ENCODE measurements at places on chromosomes 1 and 21.

- peak; percentile 21 for DNase-seq
Measured at GRCh38 chr1:77489910-77490309, 192.5 kb downstream of the ZZZ3 start.

DNA sequence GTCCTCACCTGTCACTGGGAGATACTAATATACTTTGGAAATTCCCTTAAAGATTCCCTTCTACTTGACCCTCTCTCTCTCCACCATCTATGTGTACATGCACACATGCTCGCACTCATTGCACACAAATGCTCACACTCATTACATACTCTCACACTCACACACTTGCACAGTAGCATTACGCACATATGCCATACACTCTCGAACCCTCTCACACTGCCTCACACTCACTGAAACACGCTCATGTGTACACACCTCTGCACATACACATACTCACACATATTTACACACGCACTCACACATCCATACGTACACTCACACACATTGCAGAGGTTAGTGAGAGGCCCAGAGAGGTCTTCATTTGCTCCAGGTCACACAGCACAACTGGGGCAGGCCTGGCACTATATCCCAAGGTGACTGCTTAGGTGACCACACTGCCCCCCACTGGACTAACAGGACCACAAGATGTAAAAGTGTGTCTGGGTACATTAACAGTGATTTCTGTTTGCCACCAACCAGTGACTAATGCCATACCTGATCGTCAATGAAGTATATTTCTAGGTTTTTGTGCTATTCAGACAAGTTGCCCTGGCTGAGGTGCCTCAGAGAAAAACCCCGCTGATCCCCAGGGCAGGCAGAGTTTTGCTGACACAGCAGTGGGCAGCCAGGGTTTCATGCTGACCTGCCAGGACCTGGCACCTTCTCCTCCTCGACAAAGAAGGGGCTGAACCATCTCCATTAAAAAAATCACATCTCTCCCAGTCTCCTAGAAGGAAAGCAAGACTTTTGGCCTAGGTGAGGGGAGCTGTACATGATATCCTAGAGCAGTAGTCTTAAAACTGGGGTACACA lies 28.5 kb upstream of the CAMK1G start:
- DNase-seq, result no peak

GRCh38 chr1:95953015-95953414 lies 719.0 kb downstream of the RWDD3 start:
- DNase-seq, result peak; percentile 28

- no peak for DNase-seq
Measured at GRCh38 chr1:224718470-224719053, 102.4 kb downstream of the CNIH3 start.

DNA sequence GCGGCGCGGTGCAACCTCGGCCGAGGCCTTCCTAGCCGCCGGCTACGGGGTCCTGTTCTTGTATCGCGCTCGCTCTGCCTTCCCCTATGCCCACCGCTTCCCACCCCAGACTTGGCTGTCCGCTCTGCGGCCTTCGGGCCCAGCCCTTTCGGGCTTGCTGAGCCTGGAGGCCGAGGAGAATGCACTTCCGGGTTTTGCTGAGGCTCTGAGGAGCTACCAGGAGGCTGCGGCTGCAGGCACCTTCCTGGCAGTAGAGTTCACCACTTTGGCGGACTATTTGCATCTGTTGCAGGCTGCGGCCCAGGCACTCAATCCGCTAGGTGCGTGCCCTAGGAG lies 379 bp downstream of the PPCS start:
- no peak for DNase-seq

GRCh38 chr1:229349463-229350385 lies 6.9 kb upstream of the CCSAP start:
- no peak for DNase-seq

DNA sequence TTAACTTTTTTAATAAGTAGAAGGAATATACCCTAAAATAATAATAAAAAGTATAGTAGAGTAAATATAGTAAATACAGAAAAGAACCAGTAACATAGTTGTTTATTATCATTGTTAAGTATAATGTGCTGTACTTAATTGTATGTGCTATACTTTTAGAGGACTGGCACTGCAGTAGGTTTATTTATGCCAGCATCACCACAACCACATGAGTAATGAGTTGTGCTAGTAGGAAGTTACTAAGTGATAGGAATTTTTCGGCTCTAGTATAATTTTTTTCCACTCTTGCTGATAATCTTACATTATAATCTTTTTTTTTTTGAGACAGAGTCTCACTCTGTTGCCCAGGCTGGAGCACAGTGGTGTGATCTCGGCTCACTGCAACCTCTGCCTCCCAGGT lies 71.6 kb downstream of the IVNS1ABP start:
- DNase-seq, result no peak

- DNase-seq, result no peak
Measured at GRCh38 chr1:62595647-62596046, 1.7 kb upstream of the ANGPTL3 start.

- DNase-seq, result no peak
Measured at GRCh38 chr1:56106531-56107274, 472.7 kb downstream of the PLPP3 start.

DNA sequence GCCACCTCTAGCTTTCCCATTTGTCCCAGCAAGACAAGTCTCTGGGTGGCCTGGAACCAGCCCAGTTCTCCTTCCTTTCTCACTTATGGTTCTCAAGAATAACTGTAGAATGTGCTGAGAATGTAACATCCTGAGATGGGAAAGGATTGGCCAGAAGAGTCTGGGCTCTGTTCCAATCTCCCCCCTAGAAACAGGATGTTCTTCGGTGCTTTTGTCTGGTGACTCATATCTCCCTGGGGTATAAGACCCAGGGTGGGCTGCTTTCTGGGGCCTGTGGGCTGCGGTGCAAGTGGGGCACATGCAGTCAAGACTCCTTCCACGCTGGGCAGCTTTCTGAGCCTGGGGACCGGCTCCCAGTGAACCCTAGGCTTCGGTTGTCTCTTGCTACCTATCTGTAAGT lies 251.2 kb upstream of the POU3F1 start:
- no peak for DNase-seq

- no peak for DNase-seq
Measured at GRCh38 chr1:59556802-59557548, 257.8 kb upstream of the HOOK1 start.

- no peak for DNase-seq
Measured at GRCh38 chr1:180862305-180862704, 50.4 kb upstream of the KIAA1614 start.

- DNase-seq, result peak; percentile 66
Measured at GRCh38 chr1:9890224-9890731, 19.8 kb downstream of the CTNNBIP1 start.

- DNase-seq, result no peak
Measured at GRCh38 chr1:33335020-33335419, 14.1 kb upstream of the A3GALT2 start.

DNA sequence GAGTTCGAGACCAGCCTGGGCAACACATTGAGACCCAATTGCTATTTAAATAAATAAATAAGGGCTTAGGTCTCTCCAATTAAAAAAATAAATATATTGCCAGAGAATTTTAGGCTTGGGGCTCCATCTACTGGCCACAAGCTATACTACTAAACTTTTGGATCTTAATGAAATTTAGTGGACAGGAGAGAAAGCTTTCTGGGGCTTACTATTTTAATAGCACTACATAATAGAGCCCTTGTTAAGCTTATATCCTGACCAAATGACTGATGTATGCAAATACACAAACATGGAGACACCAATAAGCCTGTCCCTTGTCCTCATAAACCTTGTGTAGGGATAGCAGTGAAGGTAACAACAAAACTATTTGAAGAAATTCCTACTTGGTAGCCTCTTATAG lies 18.4 kb downstream of the CCT3 start:
- DNase-seq, result peak; percentile 37

DNA sequence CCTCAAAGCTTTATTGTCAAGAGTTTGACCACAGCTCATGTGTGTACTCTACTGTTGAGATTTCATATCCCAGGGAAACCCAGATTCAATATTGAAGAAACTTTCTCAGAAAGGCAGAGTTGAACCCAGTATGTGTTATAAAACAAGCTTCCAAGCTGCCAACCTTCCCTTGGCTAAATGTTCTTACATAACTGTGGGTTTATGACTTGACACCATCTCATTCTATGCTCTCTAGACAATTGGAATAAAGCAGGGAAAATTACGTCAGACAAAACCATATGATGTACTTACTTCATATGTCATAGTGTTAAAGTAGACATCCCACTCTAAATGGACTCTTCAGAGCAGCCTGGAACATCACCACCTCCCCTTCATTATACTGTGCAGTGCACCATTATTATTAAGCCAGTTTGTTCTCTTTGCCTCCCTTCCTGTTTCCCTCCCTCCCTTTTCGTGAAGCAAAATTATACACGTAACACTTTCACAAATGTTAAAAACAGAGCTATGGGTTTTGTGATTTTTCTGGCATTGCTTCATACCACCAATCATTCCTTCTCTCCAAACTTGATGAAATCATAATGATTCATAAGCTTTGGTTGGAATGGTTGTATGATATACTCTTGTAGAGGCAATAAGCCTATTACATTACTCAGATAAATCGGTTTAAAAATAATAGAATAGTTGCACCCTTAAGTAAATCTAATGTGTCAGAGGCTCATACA lies 507.2 kb downstream of the LTN1 start:
- DNase-seq, result no peak

GRCh38 chr21:22711636-22712035 lies 1713.4 kb downstream of the NCAM2 start:
- DNase-seq, result peak; percentile 45

DNA sequence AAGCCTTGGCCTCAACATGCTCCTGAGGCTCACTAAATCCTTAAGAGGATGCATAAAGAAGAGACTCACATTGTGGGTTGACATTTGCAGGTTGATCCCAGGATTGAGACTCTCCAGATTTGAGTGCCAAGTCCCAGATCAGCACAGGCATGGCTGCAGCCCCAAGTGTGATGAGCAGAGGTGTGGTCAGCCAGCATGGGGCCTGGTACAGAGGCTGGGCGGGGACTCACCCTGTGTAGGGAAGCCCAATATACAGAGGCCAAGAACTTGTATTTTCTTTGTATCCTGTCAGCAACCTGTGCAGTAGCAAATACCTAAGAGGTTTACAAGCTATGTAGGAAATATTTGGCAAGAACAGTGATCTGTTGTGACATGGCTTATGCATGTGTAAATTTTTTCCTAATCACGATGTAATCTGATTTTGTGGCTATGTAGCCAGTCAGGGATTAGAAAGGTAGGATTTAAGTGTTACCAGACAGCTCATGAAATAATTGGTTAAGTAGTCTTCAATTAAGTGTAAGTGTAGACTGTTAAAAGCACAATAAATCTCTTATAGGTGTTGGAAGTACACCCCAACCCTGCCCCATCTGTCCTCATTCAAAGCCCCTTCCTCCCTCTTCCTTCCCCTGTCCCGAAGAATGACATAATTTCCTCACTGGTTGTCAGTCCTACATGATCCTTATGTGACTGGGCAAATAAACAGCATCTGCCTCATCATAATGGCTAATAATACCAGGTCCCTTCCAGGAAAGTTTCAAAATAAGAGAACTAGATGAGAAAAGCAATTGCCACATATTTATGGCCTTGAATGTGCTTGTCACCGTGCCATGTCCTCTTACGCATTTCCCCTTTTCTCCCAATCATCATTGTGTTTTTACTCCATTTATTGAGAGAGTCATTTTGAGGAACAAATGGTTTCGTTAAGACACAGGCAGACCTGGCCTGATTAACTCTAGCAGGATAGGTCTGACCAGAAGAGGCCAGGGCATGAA lies 120.9 kb downstream of the HLX start:
- DNase-seq, result no peak

- DNase-seq, result no peak
Measured at GRCh38 chr1:225449261-225449660, 21.4 kb upstream of the LBR start.

DNA sequence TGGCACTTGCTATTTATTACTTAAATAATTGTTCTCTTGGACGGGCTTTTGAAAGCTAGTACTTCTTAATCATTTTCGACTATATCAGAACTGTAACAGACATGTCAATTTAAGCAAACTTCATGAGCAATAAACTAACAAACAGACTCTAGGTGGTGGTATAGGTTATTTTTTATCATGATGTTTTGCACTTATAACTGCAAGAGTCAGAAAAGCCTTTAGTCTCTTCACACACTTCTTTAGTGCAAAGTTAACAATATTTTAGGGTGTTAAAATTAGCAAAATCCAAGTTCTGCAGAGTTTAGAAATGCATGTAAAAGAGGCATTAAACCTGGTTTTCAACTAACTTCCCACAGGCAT lies 2.2 kb downstream of the NRIP1 start:
- no peak for DNase-seq

DNA sequence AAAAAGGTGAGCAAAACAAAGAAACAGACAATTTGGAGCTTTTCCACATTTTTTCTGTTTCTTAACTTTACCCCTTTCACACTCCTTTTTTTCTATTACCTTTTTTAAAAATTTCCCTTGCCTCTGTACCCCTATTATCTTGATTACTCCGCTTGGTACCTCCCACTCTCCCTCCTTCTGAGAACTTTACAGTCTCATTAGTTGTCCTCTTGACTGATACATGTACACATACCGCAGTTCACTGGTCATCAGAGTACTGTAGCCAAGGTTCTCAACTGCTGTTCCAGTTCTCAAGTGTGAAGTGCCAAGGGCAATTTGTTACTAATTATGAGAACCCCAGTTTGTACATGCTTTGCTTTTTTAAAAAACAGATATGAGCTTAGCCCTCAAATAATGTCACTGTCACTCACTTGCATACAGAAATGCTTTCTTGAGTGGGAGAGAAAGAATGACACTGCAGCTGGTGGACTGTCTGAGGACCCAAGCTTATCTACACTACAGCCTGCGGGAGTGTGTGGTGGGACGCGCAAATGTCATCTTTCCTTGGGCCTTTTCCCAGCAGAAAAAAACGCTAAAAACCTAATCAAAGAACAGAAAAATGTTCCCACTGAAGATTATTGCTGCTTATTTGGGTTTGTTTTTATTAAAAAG lies 160.8 kb downstream of the DISP1 start:
- no peak for DNase-seq

DNA sequence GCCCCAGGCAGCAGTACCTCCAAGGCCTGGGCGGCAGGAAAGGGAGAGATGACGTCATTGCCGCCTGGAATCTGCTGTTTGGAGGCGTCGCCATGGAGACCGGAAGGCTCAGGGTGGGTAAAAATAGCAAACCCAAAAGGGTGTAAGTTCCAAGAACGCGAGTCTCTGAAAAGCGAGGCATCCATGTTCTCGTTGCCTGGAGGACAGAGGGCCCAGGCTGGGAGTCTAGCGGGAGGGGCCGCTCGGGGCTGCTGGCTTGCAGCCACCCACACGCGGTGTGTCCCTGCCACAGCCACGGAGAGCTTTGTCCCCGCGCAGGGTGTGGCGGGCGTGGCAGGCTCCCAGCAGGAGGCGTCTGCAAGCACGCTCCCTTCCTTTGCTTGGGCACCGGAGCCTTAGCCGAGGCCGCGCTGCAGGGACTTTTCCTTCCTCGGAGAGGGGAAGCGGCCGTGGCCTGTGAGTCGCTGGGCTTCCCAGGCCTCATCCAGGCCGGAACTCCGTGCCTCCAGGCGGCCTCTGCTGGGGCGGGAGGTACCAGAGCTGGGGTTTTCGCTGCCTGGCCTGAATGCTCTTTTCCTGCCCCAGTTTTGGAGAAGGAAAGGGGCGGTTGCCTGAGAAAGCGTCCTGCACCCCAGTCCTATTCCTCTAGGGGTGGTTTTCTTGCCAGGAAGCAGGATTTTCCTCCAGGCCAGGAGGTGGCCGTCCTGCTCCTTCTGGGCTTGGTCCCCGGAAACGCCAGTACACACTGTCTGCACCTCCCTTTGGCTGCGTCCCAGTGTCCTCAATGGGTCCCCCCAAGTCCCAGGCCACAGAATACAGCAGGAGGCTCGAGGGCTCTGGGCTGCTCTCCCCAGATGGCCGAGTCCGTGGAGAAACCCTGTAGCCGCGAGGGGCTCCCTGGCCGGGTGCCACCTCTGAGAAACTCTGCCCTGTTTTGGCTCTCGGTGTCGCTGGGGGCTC lies 15.3 kb upstream of the SKI start:
- peak; percentile 33 for DNase-seq
